ENCODE measurements at places on chromosomes 7 and 10.

GRCh38 chr10:7030134-7030855, 380.5 kb downstream of the SFMBT2 start:
- no peak for DNase-seq

DNA sequence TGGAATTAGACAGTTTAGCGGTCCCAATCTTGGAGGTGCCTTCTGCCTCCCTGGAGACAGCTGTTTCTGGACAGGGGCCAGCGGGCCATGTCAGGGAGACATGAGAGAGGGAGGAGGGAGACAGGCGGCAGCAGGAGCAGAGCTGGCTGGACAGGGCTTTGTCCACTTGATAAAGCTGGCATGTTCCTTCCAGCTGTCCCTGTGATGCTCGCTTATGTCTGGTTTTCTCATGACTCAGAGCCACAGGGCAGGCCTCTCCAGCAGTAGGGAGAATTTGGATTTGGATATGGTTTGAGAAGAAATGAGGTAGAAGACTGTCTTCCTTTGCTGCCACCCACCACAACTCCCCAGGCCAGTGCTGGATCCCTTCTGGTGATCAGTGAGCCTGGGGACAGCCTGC, 51.7 kb upstream of the SORCS3 start:
- DNase-seq, result no peak

DNA sequence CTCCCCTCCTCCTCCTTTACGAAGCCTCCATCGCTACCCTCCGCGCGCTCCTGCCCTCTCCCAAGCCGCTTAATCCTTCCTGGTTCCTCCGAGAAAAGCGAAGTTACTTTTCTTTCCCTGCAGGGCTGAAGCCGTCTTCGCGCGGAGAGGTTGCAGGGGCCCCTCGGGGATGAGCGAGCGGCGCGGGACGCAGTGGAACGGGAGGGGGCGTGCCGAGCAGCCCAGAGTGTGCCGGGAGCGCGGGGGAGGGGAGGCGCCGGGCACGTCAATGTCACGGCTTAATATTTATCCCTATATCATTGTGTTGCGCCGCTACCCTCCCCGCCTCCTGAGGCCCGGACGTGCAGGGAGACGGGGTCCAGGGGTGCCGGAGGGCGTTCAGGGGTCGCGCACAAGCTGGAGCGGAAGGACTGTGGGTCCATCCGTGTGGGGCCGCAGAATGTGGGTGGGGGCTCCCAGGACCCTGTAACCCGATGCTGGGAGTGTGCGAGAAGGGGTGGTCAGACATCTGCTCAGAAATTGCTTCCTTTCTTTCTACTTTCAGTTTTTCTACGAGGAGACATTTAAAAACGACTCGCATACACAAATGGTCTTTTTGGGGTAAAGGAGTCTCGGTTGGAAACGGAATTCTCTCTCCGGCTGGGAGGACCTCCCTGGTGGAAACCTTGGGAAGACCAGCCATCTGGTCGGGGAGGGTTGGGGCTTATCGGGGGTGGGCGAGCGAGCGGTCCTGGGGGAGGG, 2.4 kb downstream of the CDK6 start:
- DNase-seq, result peak; percentile 61

GRCh38 chr10:71150796-71151195, 61.6 kb upstream of the UNC5B start:
- DNase-seq, result no peak

DNA sequence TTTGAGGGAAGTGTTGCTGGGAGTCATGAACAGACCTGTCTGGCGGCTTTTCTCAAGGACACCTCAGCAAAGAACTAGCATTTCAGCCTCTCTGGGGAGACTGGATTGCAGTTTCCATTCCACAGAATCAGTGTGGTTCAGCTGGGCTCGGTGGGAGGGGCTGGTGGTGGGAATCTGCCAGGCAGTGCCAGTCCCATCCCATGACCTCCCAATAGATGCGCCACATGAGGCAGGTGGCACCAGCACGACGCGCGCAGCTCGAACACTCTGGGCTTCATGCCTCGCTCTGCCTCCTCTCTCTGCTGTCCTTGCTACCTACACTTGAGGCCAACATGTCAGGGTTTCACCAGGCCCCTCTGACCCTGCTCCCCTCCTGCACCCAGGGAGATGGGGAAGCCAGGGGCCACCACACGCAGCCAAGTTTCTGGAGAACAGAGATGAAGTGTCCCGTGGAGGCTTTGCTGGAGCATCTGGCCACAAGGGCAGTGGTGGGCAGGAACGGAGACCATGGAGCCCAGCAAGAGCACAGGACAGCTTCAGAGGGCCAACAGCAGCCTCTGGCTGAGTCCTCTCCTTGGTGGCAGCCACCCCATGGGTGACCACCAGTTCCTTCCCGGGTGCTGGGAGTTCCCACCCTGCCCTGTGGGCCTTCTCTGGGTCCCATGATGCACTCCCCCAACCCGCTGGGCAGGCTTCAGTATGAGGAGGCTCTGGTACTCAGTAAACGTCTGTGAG, 2.3 kb downstream of the NACAD start:
- DNase-seq, result no peak

GRCh38 chr10:13091801-13092200, 8.2 kb upstream of the OPTN start:
- no peak for DNase-seq

DNA sequence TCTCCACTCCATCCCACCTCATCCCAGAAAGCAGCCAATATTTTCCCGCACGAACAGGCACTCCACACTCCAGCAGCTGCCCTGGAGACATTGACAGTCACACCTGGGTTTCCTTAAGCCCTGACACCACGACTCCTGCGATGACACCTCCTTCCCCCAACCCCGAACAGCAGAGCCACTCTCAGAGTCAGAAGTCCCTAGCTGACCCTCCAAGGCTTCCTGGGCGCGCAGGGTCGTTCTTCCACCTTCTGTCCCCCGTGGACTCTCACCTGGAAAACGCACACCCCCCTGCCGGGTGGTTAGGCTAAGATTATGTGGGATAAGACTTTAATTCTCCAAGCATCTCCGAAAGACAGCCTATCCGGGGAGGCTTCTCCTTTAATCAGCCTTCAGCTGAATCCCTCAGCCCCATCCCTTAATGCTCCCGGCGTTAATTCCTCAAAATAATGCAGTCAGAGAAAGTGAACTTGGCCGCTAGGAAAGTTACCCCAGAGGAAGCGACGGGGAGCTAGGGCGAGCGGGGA, 1.1 kb downstream of the DENND11 start:
- DNase-seq, result no peak

GRCh38 chr7:144063710-144064109, 5.9 kb upstream of the OR2A25 start:
- no peak for DNase-seq

- no peak for DNase-seq
These were observed 45.8 kb upstream of the PRSS58 start for GRCh38 chr7:142303650-142304049.

- DNase-seq, result no peak
These were observed 87.8 kb downstream of the BTRC start for GRCh38 chr10:101441541-101442455.

DNA sequence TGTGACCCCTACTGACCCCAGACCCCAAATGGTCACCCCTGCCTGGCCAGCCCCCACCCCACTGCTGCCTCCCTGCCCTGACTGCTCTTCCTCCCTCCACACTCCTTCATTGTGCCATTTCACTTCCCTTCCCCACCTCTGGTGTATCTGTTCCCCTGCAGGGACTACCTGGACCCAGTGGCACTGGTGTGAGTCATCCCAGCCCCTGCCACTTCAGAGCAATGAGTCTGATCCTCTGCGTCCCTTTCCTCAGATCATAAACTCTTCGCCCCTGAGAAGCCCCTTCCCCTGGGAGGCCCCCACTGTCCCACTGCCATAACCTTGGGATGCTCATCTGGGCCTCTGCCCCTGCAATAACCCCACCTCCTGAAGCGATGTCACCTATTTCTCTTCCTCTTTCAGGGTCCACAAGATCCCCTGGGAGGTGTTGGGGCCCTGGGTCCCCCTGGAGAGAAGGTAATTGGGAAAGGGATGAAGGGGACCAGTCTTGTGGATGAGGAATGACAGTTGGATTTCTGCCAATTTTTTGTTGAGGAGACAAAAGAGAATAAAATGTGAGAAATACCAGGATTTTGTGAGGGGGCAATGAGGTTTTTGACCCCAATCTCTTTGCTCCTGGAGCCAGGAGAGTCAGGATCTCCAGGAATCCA, 19.1 kb upstream of the VOPP1 start:
- no peak for DNase-seq

GRCh38 chr10:48493083-48493871, 111.6 kb downstream of the ARHGAP22 start:
- no peak for DNase-seq

DNA sequence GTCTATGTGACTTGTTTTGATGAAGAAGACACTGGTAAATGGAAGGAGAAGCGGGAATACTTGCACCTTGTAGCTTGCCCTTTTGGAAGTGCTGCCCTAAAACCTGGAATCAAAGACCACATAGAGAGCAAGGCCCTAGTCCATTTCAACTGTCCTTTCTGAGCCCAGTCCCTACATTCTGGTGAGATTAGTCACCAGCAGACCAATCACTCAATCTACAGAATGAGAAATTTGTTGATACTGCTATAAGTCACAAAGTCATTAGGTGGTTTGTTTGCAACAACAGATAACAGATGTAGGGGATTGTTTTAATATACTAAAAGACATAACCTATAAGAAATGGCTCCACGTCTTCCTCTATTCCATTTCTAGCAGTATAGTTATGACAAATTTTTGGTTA, 33.6 kb downstream of the WASL start:
- DNase-seq, result no peak

DNA sequence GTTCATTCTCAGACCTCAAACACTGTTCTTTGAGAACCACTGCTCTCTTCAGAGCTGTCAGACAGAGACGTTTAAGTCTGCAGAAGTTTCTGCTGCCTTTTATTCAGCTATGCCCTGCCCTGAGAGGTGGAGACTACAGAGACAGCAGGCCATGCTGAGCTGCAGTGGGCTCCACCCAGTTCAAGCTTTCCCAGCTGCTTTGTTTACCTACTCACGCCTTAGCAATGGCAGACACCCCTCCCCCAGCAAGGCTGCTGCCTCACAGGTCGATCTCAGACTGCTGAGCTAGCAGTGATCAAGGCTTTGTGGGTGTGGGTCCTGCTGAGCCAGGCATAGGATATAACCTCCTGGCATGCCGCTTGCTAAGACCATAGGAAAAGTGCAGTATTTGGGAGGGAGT, 80.5 kb upstream of the CYP2C9 start:
- no peak for DNase-seq

- no peak for DNase-seq
These were observed 3.6 kb upstream of the TBX20 start for GRCh38 chr7:35257251-35258124.

- DNase-seq, result no peak
These were observed 3.5 kb downstream of the SCART1 start for GRCh38 chr10:133457100-133457841.

DNA sequence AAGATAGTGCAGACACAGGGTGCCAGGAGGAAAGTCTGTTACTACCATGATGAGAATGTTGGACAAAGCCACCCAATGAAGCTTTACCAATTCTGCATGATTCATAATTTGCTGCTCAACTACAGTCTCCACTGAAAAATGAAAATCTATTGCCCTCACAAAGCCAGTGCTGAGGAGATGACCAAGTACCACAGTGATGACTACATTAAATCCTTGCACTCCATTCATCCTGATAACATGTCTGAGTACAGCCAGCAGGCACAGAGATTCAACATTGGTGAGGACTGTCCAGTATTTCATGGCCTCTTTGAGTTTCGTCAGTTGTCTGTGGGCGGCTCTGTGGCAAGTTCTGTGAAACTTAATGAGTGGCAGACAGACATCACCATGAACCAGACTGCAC, 144.0 kb downstream of the PLCE1 start:
- DNase-seq, result no peak

DNA sequence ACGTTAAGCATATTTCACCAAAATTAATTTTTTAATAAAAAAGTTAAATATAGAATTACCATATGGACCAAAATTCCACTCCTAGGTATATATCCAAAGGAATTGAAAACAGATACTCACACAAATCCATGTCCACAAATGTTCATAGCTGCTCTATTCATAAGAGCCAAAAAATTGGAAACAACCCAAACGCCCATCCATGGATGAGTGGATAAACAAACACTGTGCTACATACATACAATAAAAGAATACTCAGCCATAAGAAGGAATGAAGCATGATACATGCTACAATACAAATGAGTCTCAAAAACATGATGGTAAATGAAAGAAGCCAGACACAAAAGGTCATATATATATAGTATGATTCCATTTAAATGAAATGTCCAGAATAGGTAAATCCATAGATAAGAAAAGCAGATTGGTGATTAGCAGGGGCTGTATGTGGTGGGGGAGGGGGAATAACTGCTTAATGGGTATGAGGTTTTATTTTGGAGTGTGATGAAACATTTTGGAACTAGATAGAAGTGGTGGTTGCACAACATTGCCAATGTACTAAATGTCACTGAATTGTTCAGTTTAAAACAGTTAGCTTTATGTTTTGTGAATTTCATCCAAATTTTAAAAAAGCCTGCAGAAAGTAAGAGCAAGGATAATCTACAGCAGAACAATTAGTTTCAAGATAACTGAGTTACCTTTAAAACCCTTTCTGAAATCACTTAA, 101.2 kb upstream of the EFCAB10 start:
- DNase-seq, result no peak

DNA sequence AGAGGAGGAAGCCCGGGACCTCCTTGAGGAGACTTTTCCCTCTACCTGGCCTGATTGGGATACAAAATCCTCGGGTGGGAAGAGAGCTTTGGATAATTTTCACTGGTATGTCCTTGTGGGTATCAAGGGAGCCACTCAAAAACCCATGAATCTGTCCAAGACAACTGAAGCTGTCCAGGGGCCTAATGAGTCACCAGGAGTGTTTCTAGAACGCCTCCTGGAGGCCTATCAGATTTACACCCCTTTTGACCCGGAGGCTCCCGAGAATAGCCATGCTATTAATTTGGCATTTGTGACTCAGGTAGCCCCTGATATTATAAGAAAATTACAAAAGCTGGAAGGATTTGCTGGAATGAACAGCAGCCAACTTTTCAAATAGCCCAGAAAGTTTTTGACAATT, 38.6 kb downstream of the ZNF25 start:
- no peak for DNase-seq

- DNase-seq, result no peak
These were observed 16.6 kb downstream of the BAG3 start for GRCh38 chr10:119667562-119668328.

DNA sequence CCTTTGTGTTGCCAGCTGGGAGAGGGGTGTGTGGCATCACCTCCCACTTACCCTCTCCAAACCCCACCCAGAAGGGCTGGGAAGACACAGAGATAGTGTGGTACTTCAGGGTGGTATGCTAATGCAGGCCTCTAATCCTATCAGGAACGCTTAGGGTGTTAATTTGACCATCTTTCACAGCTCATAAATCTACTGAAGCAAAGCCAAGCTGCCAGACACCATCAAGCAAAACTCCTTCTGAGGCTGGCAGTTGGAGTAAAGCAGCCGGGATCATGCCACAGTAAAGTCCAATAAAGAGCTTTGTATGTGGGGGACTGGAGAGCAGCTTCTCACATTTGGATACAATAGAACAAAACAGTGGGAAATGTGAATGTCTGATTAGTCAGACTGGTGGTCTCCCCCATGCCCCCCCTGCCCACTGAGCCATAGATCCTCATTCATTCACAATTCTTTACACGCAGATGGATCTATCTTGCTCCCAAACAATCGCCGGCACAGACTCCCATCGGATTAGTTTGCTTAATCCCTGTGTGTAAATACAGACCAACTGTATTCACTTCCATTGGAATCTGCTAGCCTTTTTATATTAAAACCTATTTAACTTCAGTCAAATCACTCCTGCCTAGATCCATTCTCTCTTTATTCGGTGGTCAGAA, 29.6 kb downstream of the FGFBP3 start:
- no peak for DNase-seq

- no peak for DNase-seq
These were observed 19.7 kb upstream of the SHH start for GRCh38 chr7:155831807-155832524.
